ENCODE measurements at places on chromosomes 3 and 15.

GRCh38 chr3:77288348-77288747 is 248.4 kb downstream of the ROBO2 start:
- no peak for DNase-seq

DNA sequence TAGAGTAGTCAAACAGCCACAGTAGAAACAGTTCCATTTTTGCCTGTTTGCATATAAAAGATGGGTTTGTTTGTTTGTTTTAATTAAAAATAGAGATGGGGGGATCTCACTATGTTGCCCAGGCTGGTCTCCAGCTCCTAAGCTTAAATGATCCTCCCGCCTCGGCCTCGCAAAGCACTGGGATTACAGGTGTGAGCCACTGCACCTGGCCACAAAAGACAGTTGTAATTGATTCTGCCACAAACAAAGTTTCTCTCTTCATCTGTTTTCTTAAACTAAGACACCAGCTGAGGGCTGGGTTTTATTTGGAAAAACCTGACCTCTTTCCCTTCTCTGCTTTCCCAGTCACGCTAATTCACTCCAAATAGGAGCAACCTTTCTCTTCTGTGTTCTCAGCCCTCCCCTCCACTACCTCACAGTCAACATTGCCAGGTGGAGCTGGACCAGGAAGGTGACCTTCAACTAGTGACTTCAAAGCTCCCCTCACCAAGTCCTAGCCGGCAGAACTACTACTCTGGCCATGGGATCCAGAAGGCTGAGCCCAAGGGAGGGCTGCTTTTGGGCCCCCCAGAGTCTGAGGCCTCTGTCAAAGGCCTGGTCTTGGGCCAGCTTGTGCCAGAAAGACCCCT is 1.5 kb upstream of the IDH2 start:
- no peak for DNase-seq

DNA sequence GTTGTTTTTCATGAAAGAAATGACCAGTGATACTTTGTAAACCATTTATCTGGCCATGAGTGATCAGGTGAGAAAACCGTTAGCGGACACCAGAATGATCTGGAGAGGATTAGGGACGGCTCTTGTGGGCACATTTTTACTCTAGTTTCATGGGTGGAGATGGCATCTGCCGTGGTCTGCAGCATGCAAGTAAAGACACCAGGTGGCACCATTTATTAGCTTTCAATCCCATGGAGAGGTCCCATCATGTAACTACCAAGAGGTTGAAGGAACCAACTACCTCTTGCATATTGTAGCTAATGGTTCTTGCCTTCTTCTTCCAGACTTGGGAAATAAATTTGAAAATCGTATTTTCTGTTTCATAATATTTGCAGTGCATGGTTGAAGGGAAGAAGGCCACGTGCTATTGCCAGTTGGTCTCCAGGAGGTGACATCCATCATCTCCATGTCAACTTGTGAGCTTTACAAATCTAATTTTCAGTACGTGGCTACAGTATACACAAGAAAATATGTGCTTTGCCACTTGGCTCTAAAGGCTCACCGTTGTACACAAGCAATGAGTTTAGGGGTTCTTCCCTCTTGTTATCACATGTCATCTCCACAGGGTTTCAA is 1.5 kb upstream of the MAPKBP1 start:
- DNase-seq = peak; percentile 32

DNA sequence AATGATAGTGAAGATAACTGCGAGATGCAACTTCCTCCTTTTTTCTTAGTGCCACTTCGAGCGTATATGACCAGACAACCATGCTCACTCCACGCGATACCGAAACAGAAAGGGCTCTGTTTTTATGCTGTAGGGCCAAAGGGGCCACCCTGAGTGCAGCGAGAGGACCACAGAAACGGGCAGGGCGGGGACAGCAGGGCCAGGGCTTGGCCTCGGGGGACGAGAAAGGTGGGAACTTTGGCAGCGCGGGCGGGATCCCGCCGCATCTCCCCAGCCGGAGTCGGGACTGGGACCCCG is 483 bp downstream of the VPS13C start:
- DNase-seq = peak; percentile 40

All from activated CD4-positive, CD25-positive, alpha-beta regulatory T cell treated with anti-CD3 and anti-CD28 coated beads, Interleukin-2, amount 50 U/mL, for 16 hours (primary cell).